Glomerular endothelial cell (primary cell): ENCODE measurements at places on chromosomes 16 and 17.

DNA sequence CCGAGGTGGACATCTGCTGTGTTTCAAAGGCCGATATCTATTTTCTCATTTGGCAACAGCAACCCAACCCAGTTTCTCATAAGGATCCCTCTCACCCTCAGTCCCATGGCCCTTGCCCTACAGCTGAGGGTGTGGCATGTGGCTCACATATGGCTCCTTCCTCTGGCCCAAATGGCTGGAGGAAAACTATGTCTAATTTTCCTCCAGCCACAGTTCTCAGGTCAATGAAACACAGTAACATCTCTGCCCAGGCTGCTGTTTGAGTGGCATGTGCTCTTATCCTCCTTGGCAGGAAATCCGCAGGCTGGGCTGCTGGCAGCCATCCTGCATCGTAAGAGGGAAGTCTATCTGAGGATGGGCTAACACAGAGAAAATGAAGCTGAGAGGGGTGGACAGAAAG, 24.1 kb downstream of the SERPINF1 start:
- no peak for DNase-seq

DNA sequence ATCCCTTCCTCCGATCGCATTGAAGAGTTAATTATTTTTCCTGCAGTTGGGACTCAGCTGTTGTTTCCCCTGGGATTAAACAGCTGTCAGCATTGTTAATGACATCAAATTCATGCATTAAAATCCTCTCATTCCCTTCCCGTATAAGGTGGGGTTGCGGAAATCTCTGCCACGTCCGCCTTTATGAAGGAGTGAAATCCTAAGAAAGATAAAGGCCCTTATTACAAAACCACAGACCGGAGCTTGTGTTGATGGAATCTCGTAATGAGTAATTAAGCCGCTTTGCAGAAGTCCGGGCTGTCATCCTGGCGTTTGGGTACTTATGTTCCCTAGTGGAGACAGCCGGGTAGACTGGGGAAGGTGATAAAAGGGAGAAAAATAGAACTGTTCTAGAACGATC, 627.6 kb downstream of the MAF start:
- no peak for DNase-seq

- DNase-seq = no peak
Measured at GRCh38 chr17:18190628-18191235, 7.1 kb downstream of the ALKBH5 start.

- no peak for DNase-seq
Measured at GRCh38 chr16:22265351-22265750, 31.9 kb upstream of the POLR3E start.

- no peak for DNase-seq
Measured at GRCh38 chr17:63430223-63430622, 15.9 kb downstream of the CYB561 start.

DNA sequence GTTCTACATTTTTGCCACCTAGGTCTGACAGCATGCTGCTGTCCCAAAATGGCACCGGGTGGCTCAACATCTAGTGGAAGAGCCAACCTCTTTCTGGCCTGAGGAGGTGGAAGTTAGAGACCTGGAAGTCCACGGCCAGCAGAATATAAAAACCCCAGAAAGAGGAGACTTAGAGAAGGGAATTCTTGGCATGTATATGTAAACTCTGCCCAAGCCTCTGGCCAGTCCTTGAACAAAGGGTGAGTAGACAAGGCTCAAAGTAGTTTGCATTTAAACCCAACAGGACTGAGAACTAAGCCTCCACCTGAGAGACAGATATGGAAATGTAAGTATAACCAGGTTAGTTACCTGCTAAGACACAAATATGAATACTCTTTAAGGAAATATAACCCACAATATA, 210.3 kb downstream of the GRIN2A start:
- DNase-seq = no peak

GRCh38 chr17:2694381-2695242, 17.0 kb downstream of the CLUH start:
- DNase-seq = no peak

- no peak for DNase-seq
Measured at GRCh38 chr17:15238676-15239422, 26.3 kb downstream of the PMP22 start.

GRCh38 chr17:65560628-65561451, 608 bp downstream of the AXIN2 start:
- DNase-seq = no peak

- no peak for DNase-seq
Measured at GRCh38 chr17:13593757-13594156, 8.0 kb downstream of the HS3ST3A1 start.

GRCh38 chr16:53541326-53541725, 38.3 kb upstream of the AKTIP start:
- DNase-seq = no peak

DNA sequence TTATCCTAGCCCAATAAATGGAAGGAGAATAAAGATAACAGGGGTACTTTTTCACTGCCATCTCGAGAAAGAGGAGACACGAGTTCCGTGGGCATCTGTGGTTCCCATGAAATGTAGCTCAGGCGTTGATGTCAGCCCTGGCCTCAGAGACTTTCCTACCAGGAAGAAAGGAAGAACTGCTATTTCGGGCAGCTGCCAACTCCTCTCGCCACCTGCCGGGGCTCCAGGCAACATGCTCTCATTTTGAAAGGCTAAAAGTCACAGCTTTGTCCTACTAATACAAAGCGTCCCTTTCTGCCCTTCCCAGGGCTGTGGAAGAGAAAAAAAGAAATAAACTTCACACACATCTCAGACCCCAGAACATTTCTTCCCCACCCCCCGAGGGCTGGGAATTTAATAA, 65.8 kb downstream of the DHRS7C start:
- no peak for DNase-seq

- DNase-seq = no peak
Measured at GRCh38 chr17:59377410-59377809, 46.0 kb downstream of the YPEL2 start.

GRCh38 chr17:61444831-61445230, 7.4 kb upstream of the TBX4 start:
- no peak for DNase-seq

- DNase-seq = no peak
Measured at GRCh38 chr17:21196126-21196525, 17.8 kb downstream of the TMEM11 start.

GRCh38 chr16:86625821-86626220, 47.5 kb downstream of the FOXL1 start:
- DNase-seq = no peak

DNA sequence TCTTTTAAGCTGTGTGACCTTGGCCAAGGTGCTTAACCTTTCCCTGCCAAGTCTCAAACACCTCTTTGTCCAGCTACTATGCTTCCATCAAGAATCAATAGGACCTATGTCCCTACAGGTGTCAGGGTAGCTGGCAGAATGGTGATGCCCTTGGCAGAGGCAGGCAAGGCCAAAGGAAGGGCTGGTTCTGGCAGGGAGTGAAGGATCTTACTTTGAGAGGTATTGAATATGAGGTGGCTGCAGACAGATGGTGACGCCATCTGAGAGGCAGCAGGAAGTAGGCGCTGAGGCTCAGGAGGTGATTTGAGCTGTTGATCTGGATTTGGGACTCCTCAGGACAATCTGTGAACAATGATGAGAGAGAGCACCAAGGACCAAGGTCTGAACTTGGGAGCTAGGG, 12.5 kb downstream of the ABCC3 start:
- DNase-seq = no peak

DNA sequence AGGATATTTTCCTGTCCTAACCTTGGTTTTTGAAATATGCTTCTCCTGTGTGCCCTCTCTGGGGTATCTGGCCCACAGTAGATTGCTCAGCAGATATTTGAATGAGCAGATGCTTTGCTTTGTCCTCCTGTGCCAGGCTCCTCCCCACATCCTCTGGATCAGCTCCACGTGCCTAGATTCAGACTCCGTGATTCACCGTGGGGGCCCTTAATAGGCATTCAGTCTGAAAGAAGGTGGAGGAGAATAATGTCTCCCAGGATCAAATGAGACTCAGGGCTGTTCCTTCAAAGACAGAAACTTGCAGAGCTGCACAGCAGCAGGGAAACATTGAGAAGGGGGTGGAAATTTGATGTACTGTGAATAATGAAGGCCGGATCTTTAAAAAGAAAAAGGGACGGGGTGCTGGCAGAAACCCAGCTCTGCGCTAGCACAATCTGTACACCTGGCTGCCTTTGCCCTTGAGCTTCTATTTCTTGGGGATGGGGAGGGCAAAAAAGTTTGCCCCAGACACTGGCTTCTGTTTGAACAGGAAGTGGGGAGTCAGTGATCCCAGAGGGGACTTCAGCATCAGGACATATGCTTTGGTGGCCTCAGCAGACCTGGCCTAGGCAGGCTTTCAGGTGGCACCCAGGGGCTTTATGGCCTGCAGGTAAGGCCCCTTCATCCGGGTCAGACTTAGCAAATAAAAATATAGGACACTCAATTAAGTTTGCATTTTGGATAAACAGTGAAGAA, 15.9 kb upstream of the SLC12A3 start:
- no peak for DNase-seq
